ENCODE measurements at places on chromosomes 13 and 19.

DNA sequence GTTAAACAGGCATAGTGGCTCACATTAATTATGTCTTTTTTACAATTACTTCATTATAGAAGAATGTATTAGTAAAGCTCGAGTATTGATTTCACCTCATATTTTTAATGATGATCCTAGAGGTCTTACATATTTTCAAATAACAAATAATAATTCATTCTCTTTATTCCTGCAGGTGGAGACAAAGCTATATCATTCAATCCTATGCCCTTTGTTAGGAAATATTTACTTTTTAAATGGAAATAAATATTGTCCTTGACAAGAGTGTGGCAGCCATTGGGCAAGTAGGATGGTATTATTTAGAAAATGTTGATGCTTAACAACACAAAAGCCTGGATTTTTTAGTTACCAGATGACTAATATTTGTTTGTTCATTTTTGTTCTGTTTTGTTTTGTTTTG, 127.6 kb downstream of the COG6 start:
- DNase-seq = no peak

GRCh38 chr19:33175156-33175782, 18.9 kb upstream of the LRP3 start:
- DNase-seq = no peak

GRCh38 chr13:49676581-49677298, 14.5 kb downstream of the EBPL start:
- no peak for DNase-seq

DNA sequence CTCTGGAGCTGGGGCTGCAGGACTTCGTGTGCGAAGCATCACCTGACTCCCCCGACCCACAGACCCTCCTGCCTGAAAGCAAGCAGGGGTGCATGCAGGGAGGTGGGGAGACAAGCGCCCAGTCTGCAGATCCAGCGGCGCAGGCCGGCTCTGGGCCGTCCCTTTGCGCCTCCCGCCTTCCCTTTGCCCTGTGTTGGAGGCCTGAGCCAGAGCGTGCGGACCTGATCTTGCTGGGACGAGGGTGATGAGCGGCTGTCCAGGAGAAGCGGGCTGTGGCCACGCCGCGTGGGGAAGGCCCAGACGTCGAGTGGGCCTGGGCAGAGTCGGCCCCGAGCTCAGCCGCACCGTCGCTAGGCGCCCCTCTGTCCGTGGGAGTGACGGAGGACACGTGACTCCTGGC, 5.3 kb upstream of the GRTP1 start:
- no peak for DNase-seq

DNA sequence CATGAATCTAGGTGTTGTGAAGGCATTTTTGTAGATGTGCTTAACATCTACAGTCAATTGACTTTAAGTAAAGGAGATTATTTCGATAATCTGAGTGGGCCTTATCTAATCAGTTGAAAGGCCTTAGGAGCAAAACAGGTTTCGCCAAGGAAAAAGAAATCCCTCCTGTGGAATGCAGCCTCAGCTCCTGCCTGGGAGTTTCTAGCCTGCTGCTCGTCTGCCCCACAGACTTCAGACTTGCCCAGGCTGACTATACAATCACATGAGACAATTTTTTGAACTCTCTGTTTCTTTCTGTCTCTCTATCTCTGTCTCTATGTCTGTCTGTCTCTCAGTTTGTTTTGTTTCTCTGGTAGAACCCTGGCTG, 312.5 kb downstream of the OLFM4 start:
- DNase-seq = no peak

- no peak for DNase-seq
These were observed 5.9 kb downstream of the DOHH start for GRCh38 chr19:3494559-3494958.

DNA sequence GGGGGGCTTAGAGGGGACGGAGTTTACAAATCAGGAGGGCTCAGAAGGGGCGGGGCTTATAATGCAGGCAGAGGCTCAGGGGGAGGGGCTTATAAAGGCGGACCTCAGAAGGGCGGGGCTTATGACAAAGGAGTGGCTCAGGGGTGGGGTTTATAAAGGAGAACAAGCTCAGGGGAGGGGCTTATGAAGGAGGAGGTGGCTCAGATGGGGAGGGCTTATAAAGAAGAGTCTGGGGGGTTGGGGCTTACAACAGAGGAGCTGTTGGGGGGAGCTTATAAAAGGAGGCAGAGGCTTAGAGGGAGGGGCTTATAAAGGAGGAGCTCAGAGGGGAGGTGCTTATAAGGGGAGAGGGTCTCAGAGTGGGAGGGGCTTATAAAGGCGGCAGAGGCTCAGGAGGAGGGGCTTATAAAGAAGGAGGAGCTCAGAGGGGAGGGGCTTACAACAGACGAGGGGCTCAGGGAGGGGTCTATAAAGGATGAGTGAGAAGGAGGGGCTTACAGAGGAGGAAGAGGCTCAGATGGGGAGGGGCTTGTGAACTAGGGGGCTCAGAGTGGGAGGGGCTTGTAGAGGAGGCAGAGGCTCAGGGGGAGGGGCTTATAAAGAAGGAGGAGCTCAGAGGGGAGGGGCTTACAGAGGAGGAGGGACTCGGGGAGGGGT, 1.0 kb downstream of the SMIM24 start:
- DNase-seq = no peak

- DNase-seq = no peak
These were observed 40.0 kb downstream of the COL4A1 start for GRCh38 chr13:110266983-110267382.

DNA sequence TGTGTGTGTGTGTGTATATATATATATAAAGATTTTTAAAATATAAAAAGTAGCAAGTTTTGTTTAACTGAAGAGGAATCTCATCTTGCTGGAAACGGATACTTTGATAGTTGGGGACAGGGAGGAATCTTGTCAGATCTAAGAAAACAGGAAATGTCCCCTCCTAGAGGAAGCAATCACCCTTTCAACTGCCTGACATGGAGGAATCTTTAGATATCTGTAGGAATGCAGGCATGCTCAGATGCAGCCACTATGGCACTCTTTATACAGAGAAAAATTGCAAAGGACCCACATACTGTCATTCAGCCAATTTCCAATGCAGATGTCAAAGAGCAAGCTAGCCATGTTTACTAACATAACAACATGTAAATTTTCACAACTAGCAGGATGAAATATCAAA, 38.8 kb downstream of the ZNF611 start:
- no peak for DNase-seq

GRCh38 chr13:113639616-113640262, 18.3 kb downstream of the ATP4B start:
- peak; percentile 28 for DNase-seq

GRCh38 chr19:40294560-40294959, 9.4 kb upstream of the AKT2 start:
- DNase-seq = no peak

DNA sequence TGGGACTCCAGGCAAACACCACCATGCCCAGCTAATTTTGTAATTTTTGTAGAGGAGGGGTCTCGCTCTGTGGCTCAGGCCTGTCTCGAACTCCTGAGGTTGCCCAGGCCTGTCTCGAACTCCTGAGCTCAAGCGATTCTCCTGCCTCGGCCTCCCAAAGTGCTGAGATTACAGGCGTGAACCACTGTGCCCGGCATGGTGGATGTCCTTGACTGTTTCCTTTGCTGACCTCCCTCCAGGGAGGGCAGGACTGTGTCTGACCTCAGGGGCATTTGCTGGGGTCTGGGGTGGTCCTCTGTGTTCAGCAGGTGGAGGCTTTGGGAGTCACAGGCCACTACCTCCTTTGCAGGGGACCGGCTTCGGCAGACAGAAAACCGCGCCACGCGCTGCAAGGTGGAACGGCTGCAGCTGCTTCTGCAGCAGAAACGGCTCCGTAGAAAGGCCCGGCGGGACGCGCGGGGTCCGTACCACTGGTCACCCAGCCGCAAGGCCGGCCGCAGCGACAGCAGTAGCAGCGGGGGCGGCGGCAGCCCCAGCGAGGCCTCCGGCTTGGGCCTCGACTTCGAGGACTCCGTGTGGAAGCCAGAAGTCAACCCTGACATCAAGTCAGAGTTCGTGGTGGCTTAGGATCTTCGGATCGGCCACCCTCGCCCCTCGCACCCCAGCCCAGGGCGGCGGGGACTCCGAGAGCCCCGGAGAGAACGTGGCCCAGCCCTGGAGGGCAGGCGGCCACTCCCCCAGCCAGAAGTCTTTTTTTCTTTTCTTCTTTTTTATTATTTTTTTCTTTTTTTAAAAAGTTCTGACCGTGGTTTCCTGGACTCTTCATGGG, 8.5 kb downstream of the MIDN start:
- no peak for DNase-seq

DNA sequence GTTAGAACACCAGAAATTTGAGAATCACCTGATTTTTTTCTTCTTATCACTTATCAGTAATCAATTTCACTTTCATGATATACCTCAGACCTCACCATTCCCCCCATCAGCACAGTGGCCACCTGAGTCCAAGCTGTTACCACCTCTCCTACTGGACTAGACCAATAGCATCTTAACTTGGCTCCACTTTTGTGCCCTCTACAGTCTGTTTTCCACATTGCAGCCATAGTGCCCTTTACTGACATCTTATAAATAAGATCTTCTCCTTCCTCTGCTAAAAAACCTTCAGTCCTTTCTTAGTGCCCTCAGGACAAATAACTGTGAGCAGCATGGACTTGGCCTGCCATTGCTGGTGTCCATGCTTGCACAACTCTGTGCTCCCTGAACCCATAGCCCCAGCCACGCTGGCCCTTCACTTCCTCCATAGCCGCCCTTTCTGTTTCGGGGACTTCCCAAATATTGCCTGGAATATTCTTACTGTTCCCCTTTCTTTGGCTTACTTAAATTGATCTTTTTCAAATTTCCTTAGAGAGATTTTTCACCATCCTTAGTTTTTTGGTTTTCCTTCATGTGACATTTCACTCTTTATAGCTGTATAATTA, 380.8 kb downstream of the LMO7 start:
- DNase-seq = peak; percentile 19

DNA sequence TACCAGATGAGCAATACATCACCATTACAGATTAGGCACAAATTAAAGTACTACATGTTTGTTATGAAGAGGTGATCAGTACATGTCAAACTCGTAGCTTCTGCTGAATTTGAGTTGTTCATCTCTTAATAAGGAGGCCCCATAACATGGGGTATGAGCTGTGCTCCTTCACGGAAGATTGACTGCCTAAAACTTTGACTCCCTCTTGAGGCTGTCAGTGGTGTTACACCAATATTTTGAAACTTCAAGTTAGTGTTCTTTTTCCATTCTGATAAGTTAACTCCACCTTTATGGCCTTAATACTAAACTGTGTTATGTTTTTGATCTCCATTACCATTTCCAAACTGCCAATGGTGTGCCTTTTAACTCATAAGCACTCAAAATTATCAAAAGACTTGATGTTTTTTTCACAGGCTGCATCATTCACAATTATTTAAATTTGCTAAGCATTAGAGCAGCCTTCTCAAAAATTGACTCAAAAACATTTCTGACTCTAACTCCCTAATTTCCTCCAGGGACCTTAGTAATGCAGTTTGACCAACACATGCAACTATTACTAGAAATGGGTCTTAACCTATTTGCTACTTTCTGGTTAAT, 1591.5 kb downstream of the PCDH9 start:
- DNase-seq = peak; percentile 59

DNA sequence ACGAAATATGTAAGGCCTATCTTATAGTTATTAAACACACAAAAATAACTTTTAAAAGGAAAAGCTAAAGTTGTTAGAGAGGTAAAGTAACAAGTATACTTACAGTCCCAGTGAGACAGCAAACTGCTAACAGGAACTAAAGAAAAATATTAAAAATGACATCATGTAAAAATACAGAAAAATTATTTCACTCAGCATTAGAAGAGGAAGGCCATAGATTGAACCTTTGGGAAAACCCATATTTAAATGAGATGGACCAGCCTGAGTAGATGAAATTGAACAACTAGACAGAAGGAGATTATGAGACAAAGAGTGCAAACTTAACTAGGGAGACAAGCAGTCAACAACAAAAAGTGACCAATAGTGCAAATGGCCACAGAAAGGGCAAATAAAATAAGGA, 49.4 kb downstream of the LNX2 start:
- no peak for DNase-seq

- no peak for DNase-seq
These were observed 50.6 kb downstream of the MYO16 start for GRCh38 chr13:108680011-108680410.

DNA sequence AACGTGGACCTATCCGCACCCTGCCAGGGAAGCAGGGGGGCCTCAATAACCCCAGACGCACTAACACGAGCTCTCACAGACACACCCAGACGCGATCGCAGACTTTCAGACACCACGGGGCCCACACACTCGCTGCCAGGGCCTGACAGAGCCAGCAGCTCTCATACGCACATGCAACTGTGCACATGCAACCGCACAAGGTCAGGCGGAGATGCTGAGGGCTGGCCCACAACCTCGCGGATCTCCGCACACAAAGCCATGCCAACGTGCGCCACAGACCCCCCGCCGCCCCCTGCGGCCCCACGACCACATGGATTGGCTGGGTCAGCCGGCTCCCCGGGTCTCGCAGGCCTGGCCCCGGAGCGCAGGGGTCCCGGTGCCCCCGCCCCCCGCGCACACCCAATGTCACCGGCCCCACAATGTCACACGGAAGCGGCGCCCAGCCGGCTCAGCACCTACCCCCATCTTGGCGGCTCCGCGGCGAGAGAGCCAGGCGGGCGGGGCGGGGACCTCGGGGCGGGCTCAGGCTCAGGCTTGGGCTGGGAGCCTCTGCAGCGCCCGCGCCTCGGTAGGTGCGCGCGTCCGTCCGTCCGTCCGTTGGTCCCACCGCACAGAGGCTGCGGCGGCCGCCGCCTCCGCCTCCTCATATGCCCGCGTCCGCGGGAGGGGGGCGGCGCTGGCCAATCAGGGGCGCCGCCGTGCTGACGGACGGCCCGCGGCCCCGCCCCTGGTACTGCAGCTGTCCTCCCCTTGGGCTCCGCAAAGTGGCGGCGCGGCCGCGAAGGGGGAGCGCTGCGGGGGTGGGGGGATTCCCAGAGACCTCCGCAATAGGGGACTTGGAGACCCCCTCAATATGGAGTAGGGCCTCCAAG, at the start of gene ATP1A3:
TSS of gene ATP1A3 (minus strand) at position 619 of the 872 bp plus-strand sequence. CDS start at position 465, 154 bp downstream.
- peak; percentile 24 for DNase-seq

GRCh38 chr13:74575729-74576125, 441.5 kb upstream of the KLF12 start:
- DNase-seq = peak; percentile 46

DNA sequence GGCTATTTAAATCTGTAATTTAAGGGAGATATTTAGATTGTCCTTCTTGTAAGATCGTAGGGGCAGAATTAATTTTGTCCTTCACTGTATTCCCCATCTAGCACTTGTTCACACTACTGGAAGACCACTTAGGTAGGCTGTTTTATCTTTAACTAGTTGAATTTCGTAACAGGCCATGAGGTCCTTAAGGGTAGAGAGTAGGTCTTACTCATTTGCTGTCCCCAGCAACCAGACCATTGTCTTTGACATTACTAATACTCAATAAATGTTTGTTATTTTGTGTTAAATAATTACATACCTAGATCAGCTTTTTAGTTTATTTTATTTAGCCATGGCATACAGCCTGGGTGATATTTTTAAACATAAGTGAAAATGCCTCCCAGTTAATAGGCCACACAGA, 177.1 kb downstream of the PCCA start:
- no peak for DNase-seq
